Activated T-cell treated with anti-CD3 and anti-CD28 coated beads, Interleukin-2, amount 50 U/mL, for 72 hours (primary cell): ENCODE measurements at places on chromosomes 4 and X. TPM values are rescaled to one million over a fixed set of nuclear protein-coding genes. Genes with fewer than 3 reads are reported as not detected.

The PABPC1L2B gene
- not detected for total RNA-seq

The GAGE13 gene
- not detected for total RNA-seq

The SMIM10 gene
- 0.88 TPM for total RNA-seq

The MOB1B gene
- 34.3 TPM for total RNA-seq

The NUDT10 gene
- total RNA-seq = 2.0 TPM

The UNC5C gene
- 0.21 TPM for total RNA-seq

The LRP2BP gene
- total RNA-seq = 1.1 TPM

The ADH7 gene
- total RNA-seq = not detected

The KLHL13 gene
- 1.3 TPM for total RNA-seq

The CSN1S1 gene
- not detected for total RNA-seq

The MRFAP1 gene
- total RNA-seq = 148 TPM

The TEX13B gene
- not detected for total RNA-seq

The GPRASP1 gene
- total RNA-seq = 5.9 TPM

The SASH3 gene
- 166 TPM for total RNA-seq

The MGARP gene
- total RNA-seq = not detected

The POU4F2 gene
- total RNA-seq = not detected

The FAM47A gene
- total RNA-seq = not detected

The SYP gene
- total RNA-seq = 8.7 TPM

The ADH1B gene
- total RNA-seq = not detected

The NOX1 gene
- total RNA-seq = not detected

The DRD5 gene
- not detected for total RNA-seq

The FBXW7 gene
- total RNA-seq = 37.6 TPM

The RRAGB gene
- 10.9 TPM for total RNA-seq

The AR gene
- 0.07 TPM for total RNA-seq

The PPEF2 gene
- not detected for total RNA-seq

The BRS3 gene
- not detected for total RNA-seq

The SPANXN3 gene
- not detected for total RNA-seq

The SMIM43 gene
- total RNA-seq = not detected

The RBM47 gene
- 12.0 TPM for total RNA-seq

The LONRF3 gene
- total RNA-seq = 3.3 TPM

The ATOH1 gene
- total RNA-seq = not detected

The EDA gene
- 4.3 TPM for total RNA-seq

The CENPE gene
- 60.1 TPM for total RNA-seq
